ENCODE measurements at places on chromosomes 12 and 14.

DNA sequence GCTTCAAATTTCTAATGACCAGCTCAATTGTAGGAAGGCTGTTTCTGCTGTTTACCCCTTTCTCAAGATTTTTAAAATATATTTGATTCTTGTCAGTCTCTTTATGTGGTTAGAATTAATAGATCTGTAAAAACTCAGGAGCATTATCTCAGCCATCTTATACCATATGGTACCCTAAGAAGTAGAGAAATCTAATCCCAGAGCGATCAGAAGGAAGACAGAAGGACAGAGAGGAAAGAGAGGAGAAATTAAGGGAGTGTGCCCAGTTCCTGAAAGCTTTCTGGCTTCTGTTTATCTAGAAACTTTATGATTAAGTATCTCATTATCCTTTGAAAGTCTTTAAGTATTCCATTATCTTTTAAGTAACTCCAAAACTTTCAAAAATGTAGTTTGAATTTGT lies 152.1 kb upstream of the NAV3 start:
- no peak for DNase-seq

GRCh38 chr14:96090441-96091148 lies 51.4 kb downstream of the C14orf132 start:
- DNase-seq: no peak

DNA sequence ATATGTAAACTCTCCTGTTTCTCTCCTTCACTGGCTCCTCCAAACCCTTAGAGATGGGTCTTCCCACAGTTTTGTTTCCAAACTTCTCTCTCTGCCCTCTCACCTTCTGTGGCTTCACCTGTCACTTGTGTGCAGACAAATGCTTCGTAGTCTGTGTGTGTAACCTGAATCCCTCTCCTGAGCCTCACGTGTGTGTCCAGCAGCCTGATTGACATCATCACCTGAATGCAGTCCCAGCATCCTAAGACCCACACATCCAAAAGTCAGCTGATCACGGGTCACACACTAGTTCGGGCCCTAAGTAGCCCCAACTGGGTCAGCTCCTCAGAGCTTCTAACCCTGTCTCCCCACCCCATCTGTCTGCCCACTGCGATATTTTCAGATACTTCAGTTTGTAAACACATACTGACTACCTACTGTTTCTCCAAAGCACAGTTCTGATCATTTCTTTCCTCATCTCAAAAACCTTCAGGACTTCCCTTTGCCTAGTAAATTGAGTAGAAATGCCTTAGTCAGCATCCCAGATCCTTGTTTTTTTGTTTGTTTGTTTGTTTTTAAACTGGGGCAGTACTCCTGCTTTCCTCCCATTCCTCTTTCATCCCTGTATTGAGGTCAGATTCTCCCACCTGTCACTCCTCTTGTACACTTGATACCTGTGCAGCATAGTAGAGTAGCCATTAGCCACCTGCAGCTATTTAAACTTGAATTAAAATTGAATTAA lies 23.7 kb downstream of the FNTB start:
- DNase-seq: no peak

GRCh38 chr12:89092297-89092696 lies 260.0 kb downstream of the DUSP6 start:
- peak; percentile 20 for DNase-seq

DNA sequence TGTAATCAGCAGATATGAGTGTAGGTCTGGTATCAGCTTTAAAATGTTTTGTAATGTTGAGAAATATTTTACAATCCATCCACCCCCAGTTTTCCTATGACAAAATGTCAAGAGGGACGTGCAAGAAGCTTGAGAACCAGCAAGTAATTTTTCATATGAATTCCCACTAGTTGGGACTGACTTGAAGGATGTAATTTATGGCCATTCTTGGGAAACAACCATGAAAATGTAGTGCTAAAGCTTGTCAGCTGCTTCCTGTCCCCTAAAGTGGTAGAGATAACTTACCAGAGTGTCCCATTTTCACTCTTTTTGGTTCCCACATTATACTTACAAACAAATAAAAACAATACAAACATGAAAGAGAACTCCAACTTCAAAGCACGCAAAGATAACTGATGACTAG lies 63.9 kb downstream of the RERG start:
- DNase-seq: no peak

DNA sequence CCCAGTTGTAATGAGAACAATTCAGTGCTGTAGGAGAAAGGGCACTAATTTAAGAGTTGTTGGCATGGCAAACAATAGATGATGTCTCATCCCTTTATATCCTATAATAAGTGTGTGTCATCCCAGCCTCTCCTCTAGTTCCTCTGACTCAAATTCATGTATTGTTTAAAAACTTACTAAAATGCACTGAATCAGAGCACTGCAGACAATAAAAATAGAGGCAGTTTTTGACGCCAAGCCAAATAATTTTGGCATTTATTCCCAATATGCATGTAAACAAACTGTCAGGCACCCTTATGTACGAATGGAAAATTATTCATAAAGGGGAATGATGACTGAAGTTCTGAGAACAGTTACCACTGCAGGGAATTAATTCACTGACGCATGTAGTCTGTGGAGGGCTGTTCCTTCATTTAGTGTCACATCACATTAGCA lies 57.9 kb upstream of the TMX1 start:
- DNase-seq: no peak

DNA sequence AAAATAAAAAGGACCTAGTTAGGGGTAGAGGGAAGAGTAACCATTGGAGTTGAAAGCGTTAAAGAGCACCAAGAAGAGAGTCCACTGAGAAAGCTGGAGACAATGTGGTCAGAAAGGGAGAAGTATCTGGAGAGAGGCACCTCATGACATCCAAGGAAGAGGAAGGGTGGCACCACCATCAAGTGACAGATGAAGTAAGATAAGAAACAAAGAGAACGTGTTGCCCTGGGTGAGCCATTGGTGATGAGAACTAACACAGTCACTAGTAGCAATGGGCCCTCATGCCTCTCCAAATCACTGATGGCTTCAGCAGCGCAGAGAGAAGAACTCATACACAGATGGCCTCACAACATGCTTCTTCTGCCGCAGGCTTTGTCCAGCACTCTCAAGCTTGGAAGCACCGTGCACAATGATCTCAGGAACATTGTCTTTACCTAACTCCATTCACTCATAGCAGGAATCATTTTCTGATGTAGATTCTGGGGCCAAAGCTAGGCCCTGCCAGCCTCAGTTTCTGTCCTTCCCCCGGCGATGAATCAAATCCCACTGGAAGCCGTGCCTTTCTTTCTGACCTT lies 252.9 kb downstream of the DPF3 start:
- DNase-seq: no peak

DNA sequence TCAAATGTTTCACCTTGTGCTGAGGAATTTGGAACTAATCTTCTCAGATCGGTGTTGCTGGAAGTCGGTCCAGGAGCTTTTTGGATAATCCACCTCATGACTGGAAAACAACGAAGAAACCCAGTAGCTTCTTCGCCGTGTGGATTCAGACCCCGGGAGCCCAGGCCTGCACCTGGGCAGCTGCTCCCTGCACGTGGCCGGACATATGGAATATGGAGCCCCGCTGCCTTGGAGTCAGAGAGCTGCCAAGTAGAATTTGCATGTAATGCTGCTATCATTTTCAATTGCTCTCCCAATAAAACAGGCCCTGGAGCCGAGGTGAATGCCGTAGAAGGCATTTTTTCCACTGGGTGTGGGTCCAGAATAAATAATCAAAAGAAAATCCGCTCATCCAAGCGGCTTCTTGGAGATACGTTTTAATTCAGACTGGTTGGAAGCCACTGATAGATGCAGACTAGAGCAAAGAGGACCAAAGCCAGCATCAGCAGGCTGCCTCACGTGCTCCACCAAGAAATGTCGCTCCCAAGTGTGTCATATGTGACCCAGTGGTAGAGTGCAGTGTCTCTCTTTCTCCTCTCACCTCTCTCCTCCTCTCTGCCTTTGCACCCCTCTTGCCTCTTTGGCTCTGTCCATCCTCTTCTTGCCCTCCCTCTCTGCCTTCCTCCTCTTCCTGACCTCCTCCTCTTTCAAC lies 115.3 kb downstream of the ZNF664 start:
- no peak for DNase-seq

- no peak for DNase-seq
These were observed 2.0 kb downstream of the PELI2 start for GRCh38 chr14:56120091-56120691.

DNA sequence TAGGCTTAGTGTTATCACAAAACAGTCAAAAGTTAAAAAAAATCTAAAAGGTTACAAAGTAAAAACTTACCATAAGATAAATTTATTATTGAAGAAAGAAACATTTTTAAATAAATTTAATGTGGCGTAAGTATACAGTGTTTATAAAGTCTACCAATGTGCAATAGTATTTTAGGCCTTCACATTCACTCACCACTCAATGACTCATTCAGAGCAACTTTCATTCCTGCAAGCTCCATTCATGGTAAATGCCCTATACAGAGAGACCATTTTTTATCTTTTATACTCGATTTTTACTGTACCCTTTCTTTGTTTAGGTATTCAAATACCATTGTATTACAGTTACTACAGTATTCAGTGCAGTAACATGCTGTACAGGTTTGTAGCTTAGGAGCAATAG lies 124.5 kb downstream of the ANO4 start:
- no peak for DNase-seq

All from activated T-cell treated with anti-CD3 and anti-CD28 coated beads for 24 hours (primary cell).